ENCODE measurements at places on chromosomes 5 and 9. TPM values are rescaled to one million over a fixed set of nuclear protein-coding genes. Genes with fewer than 3 reads are reported as not detected.

The ACTBL2 gene
- 0.07 TPM for total RNA-seq

The SH2D3C gene
- total RNA-seq = not detected

The SHOC1 gene
- total RNA-seq = not detected

The AK8 gene
- 0.90 TPM for total RNA-seq

The TLX3 gene
- total RNA-seq = not detected

The LRRC26 gene
- total RNA-seq = 1.5 TPM

The IL9 gene
- not detected for total RNA-seq

The RANBP17 gene
- 2.0 TPM for total RNA-seq

The ANXA2R gene
- total RNA-seq = 3.0 TPM

The ATG10 gene
- 9.4 TPM for total RNA-seq

The KCNV2 gene
- total RNA-seq = not detected

The ACOT12 gene
- total RNA-seq = not detected

The CCL27 gene
- 0.22 TPM for total RNA-seq

The PCDHB6 gene
- 1.2 TPM for total RNA-seq

The SPINK6 gene
- 0.39 TPM for total RNA-seq

The TMC1 gene
- 0.20 TPM for total RNA-seq

The RRAGA gene
- 140 TPM for total RNA-seq

The DAB2IP gene
- 13.2 TPM for total RNA-seq

The PCDHA3 gene
- total RNA-seq = 1.2 TPM

The PRRT1B gene
- 0.97 TPM for total RNA-seq

Data from A549 treated with RU486 at 1 μM for 4 hours (cell line).